ENCODE measurements at places on chromosomes 5 and 9.
A peak's percentile ranks its signal among the peaks of the same experiment; 100 is the strongest.

GRCh38 chr9:80720579-80720978 is 968.8 kb downstream of the TLE1 start:
- no peak for DNase-seq

DNA sequence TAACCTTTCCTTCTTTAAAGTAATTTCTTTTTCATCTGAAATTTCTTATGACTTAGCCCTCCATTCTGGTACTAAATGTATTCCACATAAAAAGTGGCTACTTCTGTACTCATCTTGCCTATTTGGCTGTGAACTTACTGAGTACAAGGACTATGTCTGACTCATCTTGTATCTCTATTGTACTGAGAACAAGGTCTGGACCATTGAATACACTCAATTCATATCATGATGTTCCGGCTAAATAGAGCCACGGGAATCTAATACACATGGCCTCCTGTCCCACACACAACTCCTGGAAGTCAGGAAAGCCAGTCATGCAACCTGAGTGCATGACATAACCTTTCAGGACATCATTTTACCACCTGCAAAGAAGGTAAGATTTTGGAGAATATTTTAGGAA is 203.9 kb downstream of the PLK2 start:
- DNase-seq = no peak

- no peak for DNase-seq
Observed at GRCh38 chr5:16617274-16617968, 624 bp upstream of the RETREG1 start.

DNA sequence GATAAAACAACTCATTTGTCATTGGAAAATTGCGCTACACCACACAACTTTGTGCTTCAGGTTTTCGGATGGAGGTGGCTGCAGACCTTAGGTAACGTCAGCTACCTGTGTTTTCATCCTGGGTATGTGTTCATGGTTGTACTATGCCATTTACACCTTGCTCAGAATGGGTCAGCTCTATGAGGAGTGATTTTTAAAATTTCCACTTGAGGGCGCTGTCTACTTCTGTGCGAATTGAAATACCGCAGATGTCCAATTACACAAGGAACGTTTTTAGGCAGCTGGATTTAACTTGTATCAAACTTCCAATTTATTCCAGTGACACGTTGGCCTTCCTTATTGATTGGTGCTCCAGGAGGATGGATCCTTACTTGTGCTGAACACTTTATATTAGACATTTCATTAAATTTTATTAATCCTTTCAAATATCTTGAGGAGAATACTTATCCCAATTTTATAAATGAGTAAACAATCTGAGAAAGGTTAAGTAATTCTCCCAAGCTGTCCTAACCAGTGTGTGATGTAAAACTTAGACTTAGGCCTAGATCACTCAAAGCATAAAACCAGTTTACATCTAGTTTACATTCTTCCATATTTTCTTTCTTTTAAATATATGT is 23.4 kb downstream of the DMRTA1 start:
- no peak for DNase-seq

GRCh38 chr9:95605101-95605500 is 88.3 kb upstream of the PTCH1 start:
- DNase-seq = no peak

GRCh38 chr5:87081511-87082372 is 185.9 kb upstream of the RASA1 start:
- DNase-seq = no peak

GRCh38 chr5:6435356-6435755 is 13.3 kb upstream of the UBE2QL1 start:
- no peak for DNase-seq

GRCh38 chr9:92429836-92430235 is 5.6 kb upstream of the OMD start:
- DNase-seq = no peak

DNA sequence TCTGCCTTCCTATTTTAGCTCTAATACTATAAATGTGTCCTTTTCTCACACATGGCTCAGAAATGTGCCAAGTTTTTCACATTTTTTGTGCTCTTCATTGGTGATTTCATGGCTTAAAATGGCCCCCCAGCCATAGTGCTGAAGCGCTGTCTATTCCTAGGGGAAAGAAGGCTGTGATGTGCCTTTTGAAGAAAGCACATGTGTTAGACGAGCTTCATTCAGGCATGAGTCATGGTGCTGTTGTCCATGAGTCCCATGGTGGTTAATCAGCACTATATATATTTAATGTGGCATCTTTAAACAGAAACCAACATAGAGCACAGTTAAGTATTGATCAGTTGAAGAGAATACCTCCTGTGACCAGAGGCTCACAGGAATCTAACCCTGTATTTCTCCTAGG is 55.8 kb downstream of the PDE8B start:
- DNase-seq = no peak

GRCh38 chr9:18821788-18822187 is 211.2 kb downstream of the SAXO1 start:
- DNase-seq = no peak

- no peak for DNase-seq
Observed at GRCh38 chr5:160699301-160699700, 152.7 kb downstream of the ATP10B start.

DNA sequence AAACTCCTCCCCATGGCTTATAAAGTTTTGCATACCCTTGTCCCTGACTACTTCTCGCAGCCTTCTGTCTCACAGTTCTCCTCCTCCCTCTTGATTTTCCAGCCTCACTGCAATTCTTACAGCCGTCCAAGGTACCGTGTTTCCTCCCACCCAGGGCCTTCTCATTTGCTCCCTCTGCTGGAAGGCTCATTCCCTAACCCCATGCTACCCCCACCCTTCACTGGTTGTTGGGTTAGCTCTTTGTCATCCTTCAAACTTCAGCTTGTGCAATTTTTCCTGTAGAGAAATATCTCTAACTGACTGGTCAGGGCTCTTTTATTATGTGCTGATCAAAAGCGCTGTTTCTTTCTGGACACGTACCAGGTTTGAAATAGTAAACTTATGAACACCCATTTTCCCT is 329.2 kb downstream of the EBF1 start:
- DNase-seq = no peak

DNA sequence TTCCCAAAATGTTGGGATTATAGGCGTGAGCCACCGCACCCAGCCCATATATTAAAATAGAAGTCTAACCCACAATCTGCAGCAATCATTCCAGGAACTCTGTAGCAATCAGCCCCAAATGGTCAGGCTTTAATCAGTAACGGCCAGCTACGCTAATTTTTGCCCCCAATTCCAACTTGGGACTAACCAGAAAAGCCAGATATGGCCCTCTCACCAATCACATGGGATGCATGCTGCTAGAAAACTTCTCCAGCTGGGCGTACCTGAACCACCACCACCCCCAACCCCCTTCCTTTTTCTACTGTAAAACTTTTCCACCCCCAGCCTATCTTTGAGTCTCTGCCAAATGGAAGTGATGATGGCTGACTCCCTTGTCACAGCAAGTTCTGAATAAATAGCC is 4.1 kb downstream of the SUSD1 start:
- no peak for DNase-seq

GRCh38 chr5:91252916-91253315 is 130.2 kb downstream of the ARRDC3 start:
- no peak for DNase-seq

- no peak for DNase-seq
Observed at GRCh38 chr5:36605241-36605640, 1.2 kb upstream of the SLC1A3 start.

DNA sequence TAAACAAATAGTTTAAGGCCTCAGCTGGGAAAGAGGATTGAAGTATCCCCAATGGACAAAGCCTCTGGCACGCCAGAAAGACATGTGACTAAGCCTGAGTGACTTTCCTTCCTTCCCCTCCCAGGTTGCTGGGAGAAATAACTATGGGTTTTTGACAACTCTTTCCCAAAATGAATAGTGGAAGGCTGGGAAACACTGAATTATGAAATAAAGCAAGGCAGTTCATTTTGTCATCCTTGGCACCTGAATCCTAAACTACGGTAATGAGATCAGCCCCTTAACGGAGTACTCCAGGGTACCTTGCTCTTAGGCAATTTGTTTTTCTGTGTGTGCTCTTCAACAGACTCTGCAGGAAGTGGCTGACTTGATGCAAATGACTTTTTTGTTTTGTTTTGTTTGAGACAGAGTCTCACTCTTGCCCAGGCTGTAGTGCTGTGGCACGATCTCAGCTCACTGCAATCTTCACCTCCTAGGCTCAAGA is 75.2 kb downstream of the LMNB1 start:
- no peak for DNase-seq

- DNase-seq = no peak
Observed at GRCh38 chr9:134408389-134408788, 82.1 kb downstream of the RXRA start.

GRCh38 chr5:67699560-67699959 is 503.0 kb upstream of the CD180 start:
- DNase-seq = no peak

GRCh38 chr9:95092262-95093072 is 225.0 kb downstream of the FANCC start:
- DNase-seq = peak; percentile 65

GRCh38 chr5:156259618-156260017 is 67.3 kb upstream of the SGCD start:
- DNase-seq = no peak

GRCh38 chr5:136808756-136809155 is 443.4 kb upstream of the TRPC7 start:
- DNase-seq = no peak

GRCh38 chr5:103262422-103262871 is 3.9 kb downstream of the MACIR start:
- DNase-seq = no peak

DNA sequence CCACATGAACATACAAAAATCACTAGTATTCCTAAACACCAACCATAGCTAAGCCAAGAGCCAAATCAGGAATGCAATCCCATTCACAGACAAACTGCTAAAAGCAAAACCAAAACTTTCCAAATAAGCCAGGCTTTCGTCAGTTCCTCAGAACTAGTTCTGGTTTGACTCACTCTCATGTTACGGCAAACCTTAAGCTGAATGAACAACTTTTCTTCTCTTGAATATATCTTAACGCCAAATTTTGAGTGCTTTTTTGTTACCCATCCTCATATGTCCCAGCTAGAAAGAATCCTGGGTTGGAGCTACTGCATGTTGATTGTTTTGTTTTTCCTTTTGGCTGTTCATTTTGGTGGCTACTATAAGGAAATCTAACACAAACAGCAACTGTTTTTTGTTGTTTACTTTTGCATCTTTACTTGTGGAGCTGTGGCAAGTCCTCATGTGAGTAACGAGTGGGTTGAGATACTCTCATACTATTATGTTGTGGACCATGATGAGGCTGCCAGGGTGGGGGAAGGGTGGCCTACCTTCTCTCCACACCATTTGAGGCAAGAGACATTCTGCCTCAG is at the start of gene PDCD1LG2:
Gene PDCD1LG2 (plus strand): TSS at position 172 of the 572 bp plus-strand sequence. CDS start 12,016 bp downstream, outside the sequence.
- peak; percentile 44 for DNase-seq

DNA sequence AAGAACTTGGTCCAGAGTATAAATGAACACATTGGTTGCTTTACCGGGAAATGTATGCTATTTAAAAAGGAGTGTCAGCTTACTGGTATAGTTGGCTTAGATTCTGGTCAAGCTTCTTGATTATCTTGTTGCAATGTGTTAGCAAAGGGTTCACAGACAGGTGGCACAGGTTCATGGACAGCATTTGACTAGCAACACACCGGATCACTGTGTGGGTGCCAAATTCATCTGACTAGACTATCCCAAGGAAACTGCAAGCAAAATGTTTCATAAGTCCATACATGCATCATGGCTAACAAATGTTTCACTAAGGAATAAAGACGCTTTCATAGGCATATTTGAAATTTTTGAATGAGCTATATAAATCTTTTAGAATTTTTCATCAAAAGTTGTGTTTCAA is 274.1 kb downstream of the PLK2 start:
- DNase-seq = no peak

GRCh38 chr9:12796601-12797000 is 21.8 kb downstream of the LURAP1L start:
- DNase-seq = no peak

GRCh38 chr5:24804221-24804681 is 159.5 kb upstream of the CDH10 start:
- no peak for DNase-seq

- DNase-seq = no peak
Observed at GRCh38 chr5:33631139-33631538, 190.4 kb downstream of the TARS1 start.

DNA sequence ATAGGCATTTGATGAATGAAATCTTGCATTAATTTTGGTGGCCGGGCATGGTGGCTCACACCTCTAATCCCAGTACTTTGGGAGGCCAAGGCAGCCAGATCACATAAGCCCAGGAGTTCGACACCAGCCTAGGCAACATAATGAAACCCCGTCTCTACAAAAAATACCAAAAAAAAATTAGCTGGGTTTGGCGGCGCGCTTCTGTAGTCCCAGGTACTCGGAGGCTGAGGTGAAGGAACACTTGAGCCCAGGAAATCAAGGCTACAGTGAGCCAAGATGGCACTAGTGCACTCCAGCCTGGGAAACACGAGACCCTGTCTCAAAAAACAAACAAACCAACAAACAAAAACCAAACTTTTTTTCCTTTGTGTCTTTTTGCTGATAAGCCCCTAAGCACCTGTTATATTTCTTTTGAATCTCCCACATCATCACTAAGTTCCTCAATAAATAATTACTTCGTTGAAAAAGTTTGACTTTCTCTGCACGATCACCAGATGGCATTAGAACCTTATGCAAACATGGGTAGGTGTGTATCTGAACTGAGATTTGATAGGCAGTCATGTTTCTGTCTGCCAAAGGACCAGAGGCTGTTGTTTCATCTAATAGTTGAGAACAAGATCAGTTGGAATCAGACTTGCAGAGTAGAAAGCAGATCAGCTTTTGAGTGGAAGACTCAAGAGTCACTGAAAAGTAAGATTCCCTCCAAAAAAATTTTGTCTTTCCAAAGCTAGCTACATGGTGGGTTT is 5.5 kb upstream of the MATR3 start:
- DNase-seq = no peak

GRCh38 chr9:6051511-6051950 is 36.1 kb upstream of the RANBP6 start:
- DNase-seq = no peak

GRCh38 chr9:121650217-121651007 is 1.0 kb upstream of the DAB2IP start:
- no peak for DNase-seq

- DNase-seq = no peak
Observed at GRCh38 chr5:128763321-128763720, 202.0 kb upstream of the SLC27A6 start.

GRCh38 chr9:133579601-133580418 is 29.4 kb downstream of the FAM163B start:
- no peak for DNase-seq

- DNase-seq = peak; percentile 40
Observed at GRCh38 chr5:54180630-54181031, 129.7 kb downstream of the ARL15 start.

DNA sequence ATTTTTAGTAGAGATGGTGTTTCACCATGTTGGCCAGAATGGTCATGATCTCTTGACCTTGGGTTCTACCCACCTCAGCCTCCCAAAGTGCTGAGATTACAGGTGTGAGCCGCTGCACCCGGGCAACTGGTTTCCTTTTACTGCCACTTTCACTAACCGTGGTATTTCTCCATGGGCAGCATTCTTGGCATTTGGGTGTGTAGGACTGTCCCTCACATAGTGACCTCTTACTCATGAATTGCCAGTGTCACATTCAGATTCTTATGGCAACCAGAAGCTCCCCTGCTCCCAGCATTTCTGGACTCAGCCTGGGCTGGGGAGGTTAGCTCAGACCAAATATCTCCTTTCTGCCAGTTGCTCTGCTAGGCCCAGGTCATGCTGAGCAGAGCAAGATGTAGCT is 50.1 kb downstream of the FOXI1 start:
- DNase-seq = no peak

- peak; percentile 53 for DNase-seq
Observed at GRCh38 chr5:13985731-13986418, 41.4 kb upstream of the DNAH5 start.

- DNase-seq = no peak
Observed at GRCh38 chr5:147576646-147577535, 67.0 kb upstream of the DPYSL3 start.

- DNase-seq = no peak
Observed at GRCh38 chr9:121528642-121529041, 29.0 kb upstream of the GGTA1 start.

Measured in BJ (cell line).